ENCODE measurements at places on chromosomes 11 and 22. TPM values are rescaled to one million over a fixed set of nuclear protein-coding genes. Genes with fewer than 3 reads are reported as not detected.

The RNASEH2C gene
- total RNA-seq = 81.6 TPM

The MEI1 gene
- total RNA-seq = 59.3 TPM

The MFRP gene
- not detected for total RNA-seq

The KREMEN1 gene
- total RNA-seq = not detected

The RIC3 gene
- total RNA-seq = 73.0 TPM

The LINC01488 gene
- not detected for total RNA-seq

The F2 gene
- total RNA-seq = not detected

The LRRC10B gene
- total RNA-seq = not detected

The RAC2 gene
- 273 TPM for total RNA-seq

The SHISA8 gene
- total RNA-seq = 46.5 TPM

The PATZ1 gene
- total RNA-seq = 47.4 TPM

DNA sequence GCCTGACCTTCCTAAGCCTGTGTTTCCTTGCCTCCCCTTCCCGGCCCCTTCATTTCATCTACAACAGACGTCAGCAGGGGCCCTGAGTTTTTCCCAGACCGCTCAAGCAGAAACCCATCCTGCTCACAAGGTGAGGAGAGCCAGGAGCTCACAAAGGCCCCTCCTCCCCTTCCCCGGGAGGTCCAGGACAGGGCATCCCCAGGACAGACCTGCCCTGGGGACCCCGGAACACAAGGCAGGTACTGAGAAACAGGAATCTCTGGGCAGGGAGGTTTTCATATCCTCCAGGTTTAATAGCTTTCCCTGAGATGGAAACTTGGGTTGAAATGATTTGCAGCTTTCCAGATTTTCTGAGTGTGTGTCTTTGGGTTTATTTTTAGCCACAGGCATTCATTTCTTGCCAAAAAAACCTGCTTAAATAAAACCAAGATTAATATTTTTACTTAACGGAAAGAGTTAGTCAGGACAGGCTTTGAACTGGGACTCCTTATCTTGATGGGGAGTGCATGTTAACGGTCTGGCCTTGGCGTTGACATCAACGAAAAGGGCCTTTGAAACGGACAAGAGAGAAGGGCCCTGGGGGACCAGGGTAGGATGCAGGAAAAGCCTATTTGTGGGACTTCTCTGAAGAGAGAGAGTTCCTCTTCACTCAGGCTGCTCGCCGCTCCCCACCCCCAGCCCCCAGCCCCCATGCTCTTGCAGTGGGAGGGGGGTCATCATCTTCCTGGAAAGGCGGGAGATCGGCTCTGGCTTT is 38.5 kb downstream of the TIMP3 start:
- DNase-seq = no peak

- DNase-seq = no peak
These were observed 243.7 kb downstream of the BLID start for GRCh38 chr11:121872356-121872755.

DNA sequence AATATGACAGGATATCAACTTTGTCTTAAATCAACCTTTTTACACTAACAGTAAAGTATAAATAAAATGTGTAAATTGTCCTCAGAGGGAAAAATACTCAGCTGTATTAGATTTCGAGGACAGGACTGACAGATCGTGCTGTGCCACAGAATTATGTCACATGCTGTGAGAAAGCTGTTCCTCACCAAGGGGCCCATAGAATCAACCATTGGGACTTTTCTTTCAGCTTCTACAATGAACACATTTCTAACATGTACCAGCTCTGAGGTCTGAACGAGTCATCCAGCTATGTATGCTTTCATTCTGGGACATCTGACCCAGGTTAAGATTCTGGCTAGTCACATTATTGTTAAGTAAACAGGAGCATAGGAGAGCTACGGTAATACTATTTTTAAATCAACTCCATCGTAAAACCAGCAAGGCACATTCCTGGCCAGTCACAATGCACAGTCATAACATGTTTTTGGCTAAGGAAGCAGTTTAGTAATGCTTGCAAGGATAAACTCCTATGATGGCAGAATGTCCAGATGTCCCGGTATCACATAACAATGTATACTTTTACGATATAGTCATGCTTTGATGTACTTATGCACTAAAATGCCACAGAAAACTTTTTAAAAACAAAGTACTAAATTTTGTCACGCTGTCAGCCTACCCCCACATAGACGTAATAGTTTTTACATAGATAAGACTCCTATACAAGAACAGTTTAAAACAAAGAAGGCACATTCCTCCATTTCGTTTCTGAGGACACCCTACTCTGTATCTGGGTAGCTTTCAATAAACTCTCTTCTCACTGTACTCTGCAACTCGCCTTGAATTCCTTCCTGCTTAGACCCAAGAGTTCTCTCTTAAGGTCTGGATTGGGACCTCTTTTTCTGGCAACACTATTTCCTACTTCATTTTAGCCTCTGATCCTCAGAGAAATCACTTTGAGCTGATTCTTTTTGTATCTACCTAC is 27.4 kb downstream of the ZNF214 start:
- no peak for DNase-seq

GRCh38 chr11:133570376-133570775 is 38.1 kb upstream of the OPCML start:
- no peak for DNase-seq

GRCh38 chr11:115476463-115477286 is 27.5 kb downstream of the CADM1 start:
- DNase-seq = no peak

GRCh38 chr11:20161923-20162744 is 1.9 kb upstream of the DBX1 start:
- peak; percentile 15 for DNase-seq

DNA sequence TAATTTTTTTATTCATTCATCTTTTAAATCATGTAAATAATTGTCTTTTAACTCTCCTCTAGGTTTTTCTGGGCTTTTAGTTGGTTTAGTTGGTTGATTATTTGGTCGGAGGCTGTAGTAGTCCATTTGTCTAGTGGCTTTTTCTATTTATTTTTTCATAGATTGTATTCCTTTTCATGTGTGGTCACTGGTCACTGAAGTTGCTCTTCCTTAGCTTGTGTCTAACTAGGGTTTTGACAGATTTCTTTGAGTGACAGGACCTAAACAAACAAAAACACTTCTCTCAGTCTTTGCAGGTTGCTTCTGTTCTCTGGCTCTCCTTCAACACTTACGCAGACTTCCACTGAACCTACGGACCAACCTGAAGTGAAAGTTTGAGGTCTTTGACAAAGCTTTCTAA is 112.6 kb downstream of the EMSY start:
- DNase-seq = no peak

DNA sequence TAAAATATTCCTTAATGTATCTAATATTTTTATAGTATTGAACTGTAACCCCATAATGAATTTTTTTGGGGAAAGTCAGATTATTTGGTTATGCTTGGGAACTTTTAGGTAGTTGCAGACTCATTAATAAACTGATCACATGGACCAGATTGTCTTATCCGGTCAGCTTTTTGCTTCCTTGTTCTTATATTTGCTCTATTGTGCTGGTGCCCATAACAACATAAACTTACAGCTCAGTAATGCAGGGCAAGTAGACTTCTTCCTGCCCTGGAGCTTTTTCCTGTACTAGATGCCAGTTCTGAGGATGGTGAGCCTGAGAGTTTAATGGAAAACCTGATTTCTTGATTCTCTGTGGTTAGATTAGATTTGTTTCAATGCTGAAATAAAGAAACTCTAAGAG is 53.2 kb downstream of the MTMR3 start:
- no peak for DNase-seq

- peak; percentile 23 for DNase-seq
These were observed 13.8 kb downstream of the MMP20 start for GRCh38 chr11:102611291-102611690.

- DNase-seq = no peak
These were observed 553 bp downstream of the CD3D start for GRCh38 chr11:118341815-118342489.

GRCh38 chr11:108914981-108915380 is 250.1 kb downstream of the DDX10 start:
- DNase-seq = no peak

DNA sequence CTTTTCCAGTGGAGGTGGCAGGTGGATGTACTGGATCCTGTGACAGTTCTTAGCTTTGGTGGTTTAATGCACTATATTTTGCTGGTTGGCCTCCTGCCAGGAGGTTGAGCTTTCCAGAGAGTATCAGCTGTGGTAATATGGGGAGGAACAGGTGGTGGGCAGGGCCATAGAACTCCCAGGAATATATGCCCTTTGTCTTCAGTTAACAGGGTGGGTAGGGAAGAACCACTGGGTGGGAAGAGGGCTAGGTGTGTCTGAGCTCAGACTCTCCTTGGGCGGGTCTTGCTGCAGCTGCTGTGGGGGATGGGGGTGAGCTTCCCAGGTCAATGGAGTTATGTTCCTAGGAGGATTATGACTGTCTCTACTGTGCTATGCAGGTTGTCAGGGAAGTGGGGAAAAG is 203.8 kb downstream of the DLG2 start:
- no peak for DNase-seq

DNA sequence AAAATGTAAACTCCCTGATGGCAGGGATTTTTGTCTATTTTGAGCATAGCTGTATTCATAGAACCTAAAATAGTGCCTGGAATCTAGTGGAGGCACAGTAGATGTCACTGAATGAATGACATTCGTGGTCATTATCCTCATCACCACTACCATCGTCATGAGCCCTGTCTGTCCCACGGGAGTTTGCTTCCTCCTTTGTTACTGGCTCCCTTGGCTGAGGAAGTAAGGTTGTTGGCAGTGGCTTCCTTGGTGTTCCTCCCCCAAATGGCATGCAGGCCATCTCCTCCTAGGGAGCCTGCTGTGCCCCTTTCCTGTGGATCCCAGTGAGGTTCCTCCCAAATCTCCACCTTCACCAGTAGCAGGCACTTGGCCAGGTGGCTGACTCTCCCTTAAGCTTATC is 183.0 kb downstream of the CEP164 start:
- DNase-seq = no peak

DNA sequence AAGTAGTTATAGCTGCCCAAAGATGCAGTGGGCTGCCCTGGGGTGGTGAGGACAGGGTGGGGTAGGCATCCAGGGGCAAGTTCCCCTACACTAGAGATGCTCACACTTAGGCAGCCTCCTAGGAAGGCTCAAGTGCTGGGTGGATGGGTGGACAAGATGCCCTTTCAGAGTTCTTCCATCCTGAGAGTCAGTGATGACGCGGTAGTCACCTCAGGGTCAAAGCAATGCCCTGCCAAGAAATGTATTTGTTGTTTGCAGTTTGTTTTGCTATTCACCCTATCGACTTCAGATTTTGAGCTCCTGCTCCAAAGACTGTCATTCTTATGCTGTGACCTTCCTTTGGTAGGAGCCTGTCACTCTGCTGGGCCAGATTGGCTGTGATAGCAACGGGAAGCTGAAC is 18.9 kb downstream of the POLA2 start:
- no peak for DNase-seq

- DNase-seq = no peak
These were observed 165.7 kb upstream of the GUCY1A2 start for GRCh38 chr11:107183953-107184352.

GRCh38 chr11:128865490-128865889 is 1.6 kb downstream of the KCNJ1 start:
- no peak for DNase-seq

GRCh38 chr22:20926243-20926642 is 9.0 kb downstream of the CRKL start:
- DNase-seq = peak; percentile 16

All from B cell (primary cell).